ENCODE measurements at places on chromosomes 2 and 18.

GRCh38 chr18:6056171-6056910 lies 161.0 kb upstream of the TMEM200C start:
- DNase-seq: no peak

DNA sequence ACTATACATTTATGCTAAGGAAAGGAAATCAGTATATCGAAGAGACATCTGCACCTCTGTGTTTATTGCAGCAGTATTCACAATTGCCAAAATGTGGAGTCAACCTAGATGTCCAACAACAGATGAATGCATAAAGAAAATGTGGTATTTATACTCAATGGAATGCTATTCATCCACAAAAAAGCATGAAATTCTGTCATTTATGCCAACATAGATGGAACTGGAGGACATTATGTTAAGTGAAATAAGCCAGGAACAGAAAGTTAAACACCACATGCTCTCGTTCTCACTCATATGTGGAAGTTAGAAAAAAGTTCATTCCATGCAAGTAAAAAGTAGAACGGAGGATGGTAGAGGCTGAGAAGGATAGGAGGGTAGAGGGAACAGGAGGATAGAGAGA lies 59.5 kb downstream of the TWSG1 start:
- no peak for DNase-seq

DNA sequence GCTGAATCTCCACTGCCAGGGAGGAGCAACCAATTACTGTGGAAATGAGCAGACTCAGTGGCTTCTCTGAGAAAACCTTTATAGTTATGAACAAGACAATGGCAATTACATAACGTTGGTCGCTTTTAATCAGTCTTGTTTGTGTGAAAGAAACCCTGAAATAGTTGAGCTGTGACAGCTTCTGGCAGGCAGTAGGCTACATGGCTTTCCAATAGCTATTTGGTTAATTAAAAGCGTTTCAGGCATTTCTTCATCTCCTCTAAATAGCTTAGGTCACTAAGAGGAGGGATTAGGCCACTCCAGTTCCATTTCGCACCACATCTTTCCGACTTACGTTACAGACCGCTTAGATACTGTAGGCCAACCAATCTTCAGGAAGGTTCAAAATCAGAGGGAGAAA lies 794.4 kb upstream of the ID2 start:
- DNase-seq: no peak

DNA sequence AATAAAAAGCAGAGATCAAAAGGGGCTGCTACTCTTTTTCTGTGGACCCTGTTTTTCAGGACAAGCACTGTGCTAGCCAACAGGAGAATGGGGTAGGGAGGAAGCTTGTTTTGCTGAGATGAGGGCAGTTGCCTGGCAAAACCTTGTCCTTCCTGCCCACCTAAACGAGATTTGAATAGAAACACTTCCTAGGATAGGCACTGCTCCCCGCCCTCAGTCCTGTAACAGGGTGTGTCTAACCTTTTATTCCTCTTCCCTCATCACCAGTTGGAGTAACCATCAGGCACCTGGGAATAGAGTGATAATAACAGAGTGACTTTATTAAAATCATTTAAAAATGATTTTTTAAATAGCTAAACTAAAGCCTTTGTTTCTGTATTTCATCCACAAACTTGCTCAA lies 368.8 kb downstream of the LNPK start:
- no peak for DNase-seq

GRCh38 chr2:231545105-231545902 lies 15.1 kb upstream of the NMUR1 start:
- DNase-seq: no peak

DNA sequence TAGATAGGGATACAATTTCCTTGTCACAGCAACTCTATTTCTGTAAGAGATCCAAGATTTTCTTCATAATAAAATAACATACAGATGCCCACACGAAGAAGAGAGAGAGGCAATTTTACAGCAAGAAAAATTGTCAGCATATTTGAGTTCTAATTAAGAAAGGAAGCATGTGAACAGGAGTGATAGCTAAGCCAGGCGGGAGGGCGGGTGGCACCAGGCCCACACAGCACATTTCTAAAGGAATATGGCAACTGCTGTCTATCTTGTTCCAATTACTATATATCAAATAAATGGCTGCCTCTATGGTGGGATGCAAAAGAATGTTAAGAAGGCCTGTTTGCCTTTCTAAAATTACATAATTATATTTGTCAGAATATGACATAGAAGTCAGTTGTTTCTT lies 248.3 kb upstream of the DOK6 start:
- DNase-seq: no peak

GRCh38 chr2:162301151-162301804 lies 17.2 kb downstream of the IFIH1 start:
- DNase-seq: no peak

- DNase-seq: no peak
Observed at GRCh38 chr2:176614930-176615329, 345.7 kb downstream of the MTX2 start.

DNA sequence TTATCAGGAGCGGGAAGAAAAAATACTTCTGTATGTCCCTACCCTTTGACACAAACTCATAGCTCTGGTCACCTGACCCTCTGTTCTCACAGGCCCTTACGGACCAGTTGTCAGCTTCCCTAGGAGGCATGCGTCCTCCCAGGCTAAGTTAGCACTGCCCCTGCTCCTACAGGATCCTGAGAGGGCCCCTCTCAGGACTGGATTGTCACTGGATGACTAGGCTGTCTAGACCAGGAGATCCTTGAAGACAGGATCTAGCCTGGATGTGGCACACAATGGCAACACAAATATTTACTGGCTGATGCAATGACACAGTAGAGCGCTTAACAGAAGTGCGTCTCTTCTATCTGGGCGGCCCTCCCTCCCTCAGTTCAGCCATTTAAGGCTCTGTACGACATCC lies 7.7 kb downstream of the FAM228A start:
- no peak for DNase-seq

GRCh38 chr2:196383799-196384198 lies 212.4 kb upstream of the STK17B start:
- no peak for DNase-seq

- no peak for DNase-seq
Observed at GRCh38 chr2:221473451-221473850, 98.7 kb downstream of the EPHA4 start.

DNA sequence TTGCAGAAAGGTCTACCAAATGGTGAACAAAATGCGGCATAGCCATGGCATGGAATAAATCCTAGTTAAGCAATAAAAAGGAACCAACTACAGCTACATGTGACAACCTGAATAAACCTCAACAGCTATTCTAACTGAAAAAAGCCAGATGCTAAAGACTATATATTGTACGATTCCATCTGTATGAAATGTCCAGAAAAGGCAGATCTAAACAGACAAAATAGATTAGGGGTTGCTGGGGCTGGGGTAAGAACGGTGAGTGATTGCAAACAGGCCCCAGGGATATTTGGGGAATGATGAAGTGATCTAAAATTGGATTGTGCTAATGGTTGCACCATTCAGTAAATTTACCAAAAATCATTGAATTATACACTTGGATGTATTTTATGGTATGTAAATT lies 2.8 kb downstream of the CCDC68 start:
- no peak for DNase-seq

GRCh38 chr2:10028988-10029874 lies 14.1 kb upstream of the KLF11 start:
- DNase-seq: no peak

- DNase-seq: no peak
Observed at GRCh38 chr2:24822049-24822706, 29.0 kb downstream of the CENPO start.

DNA sequence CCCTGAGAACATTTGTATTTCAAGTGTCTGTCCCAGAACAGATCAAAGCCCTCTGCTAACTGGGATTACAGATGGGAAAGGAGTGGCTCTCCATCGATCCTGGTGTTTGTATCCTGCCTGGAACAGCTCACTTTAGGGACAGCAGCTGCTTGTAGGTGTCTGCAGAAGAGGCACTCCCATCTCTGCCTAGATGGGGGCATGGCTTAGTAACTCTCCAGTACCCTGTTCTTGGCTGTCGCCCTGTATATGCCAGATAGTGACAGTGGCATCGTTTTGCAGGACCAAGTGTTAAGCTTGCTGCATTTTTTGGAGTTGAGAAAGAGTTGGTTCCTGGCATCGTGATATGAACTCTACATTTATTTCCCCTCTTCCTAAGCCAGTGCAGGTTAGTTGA lies 189.9 kb downstream of the SH3RF3 start:
- DNase-seq: no peak

DNA sequence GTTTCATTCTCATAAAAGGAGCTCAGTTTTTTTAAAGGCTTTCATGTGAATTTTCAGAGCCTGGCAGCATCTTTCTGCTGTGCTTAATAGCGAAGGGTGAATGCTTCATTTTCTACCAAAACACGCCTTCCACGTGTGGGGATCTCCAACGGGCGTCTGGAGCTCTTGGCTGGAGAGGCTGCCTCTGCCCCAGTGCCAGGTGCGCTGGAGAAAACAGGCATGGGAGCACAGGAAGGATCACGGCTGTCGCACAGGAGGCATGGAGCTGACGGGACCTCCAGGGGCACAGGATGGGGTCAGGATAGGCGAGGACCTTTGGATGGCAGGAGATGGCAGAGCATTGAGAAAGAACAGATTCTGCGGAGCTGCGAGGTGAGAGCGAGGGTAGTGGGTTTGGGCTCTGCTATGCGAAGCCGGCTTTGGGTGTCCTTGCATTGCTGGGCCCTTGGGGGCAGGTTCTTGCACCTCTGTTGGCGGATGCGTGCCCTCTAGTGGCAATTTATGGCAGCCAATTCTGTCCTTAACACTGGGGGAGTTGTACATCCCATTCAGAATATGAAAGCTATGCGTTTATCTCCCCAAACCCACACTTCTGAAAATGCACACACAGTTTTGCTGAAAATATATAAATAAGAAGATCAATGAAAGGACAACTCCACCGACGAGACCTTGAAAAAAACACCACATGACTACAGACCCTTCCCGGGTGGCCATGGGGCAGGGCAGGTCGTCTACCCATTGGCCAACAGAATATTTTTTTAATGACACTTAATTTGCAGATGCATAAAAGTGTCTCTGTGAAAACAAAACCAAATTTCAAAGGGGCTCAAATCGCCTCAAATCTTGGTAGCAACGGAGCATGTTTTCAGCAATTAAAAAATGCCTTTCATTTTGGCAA lies 90.4 kb upstream of the SLC35G4 start:
- peak; percentile 1 for DNase-seq

DNA sequence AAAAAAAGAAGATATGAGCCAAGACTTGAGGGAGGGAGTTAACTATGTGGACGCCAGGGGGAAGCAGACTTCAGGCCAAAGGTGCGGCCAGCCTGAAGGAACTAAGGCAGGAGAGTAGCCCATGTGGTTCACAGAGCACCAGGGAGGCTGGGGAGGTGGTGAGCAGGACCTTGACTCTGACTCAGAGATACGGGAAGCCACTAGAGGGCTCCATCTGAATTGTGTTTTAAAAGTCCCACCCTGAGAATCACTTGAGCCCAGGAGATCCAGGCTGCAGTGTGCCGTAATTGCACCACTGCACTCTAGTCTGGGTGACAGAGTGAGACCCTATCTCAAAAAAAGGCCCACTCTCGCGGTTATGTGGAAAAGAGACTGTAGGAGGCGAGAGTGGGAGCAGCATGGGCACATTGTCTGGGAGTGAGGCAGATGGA lies 12.3 kb downstream of the CEP192 start:
- no peak for DNase-seq

DNA sequence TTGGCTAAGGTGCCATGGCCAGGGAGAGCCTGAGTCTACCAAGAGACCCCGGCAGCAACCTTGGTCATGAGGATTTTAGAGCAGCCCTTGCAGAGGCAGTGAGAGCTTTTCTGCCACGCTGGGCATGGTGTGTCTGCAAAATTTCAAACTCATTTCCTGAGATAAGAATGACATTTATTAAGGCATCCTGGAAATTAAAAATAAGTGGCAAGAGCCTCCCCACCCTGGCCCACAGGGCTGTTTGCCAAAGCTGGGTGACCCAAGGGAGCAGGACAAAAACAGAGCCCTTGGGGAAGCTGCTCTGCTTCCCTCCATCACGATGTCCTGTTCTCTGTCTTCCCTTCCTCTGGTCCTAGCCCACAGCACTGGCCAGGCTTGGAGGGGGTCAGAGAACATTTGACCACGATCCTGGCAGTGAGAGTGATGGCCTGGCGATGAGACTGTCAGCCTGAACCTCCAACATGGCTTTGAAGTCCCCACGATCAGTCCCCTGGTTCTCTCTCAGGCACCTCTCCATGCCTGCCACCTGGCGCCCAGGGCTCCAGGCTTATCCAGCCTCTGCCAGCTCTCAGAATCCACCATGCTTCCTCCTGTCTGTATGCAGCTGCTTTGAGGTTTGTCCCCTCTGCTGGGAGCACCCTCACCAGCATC lies 68.9 kb upstream of the RMDN2 start:
- no peak for DNase-seq

All from stimulated activated CD4-positive, alpha-beta T cell treated with anti-CD3 and anti-CD28 coated beads, Interleukin-1b, Interleukin-23, amount 100 ng/mL, for 1 hour (primary cell).